Activated CD8-positive, alpha-beta memory T cell treated with anti-CD3 and anti-CD28 coated beads for 4 hours (primary cell): ENCODE measurements at places on chromosomes 5 and 9.

GRCh38 chr9:138038244-138038671, 160.7 kb downstream of the CACNA1B start:
- DNase-seq, result no peak

- no peak for DNase-seq
Measured at GRCh38 chr9:117528225-117528624, 113.4 kb upstream of the ASTN2 start.

- no peak for DNase-seq
Measured at GRCh38 chr5:144198386-144198785, 27.7 kb downstream of the KCTD16 start.

GRCh38 chr9:94534901-94535300, 20.0 kb upstream of the PCAT7 start:
- no peak for DNase-seq

DNA sequence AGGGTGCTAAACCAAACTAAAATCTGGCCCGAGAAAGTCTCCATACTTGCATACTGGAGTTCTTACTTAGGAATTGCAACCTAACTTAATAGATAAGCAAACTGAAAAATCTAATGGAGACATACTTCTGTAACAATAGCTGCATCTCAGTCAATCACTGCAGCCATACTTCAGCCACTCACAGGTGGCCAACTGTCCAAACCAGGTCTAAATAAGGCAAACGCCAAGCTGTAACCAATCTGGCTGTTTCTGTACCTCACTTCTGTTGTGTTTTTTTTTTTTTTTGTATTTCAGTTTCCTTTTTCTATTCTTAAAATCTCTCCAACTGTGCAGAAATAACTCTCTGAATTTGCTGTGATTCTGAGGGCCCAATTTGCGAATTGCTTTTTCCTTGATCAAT, 4.4 kb upstream of the NDUFB6 start:
- no peak for DNase-seq

DNA sequence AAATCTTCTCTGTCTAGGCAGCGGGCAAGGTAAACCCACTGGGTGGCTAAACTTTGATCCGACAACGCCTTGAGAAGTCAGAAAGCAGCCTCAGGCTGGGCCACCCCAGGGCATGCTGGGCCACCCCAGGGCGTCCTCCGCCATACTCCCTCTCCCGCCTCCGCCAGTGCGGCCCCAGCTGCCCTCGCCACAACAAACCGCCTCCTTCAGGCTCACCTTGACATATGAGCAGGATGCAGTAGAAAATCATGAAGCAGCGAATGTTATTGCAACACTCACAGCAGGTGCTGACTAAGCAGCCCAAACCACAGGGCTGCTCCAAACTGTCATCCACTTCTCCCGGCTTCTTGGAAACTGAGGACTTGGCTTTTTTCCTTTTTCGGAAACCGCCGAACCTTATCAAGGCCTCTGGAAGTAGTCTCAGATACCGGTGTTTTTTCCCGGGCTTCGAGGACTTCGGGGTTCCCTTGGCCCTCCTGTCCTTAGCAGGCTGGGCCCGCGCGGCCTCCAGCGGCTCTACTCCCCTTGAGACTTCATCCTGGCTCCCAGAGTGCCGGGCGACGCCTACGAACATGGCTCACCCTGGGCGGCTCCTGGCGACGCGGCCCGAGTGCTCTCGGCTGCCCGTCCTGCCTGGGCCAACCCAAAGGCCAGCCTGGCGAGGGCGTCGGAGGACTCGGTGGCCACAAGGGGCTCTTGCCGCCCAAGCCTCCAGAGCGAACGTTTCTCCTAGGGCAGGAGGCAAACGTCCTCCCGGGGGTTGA, at the start of gene SLCO6A1:
TSS of gene SLCO6A1 (minus strand) at position 731 of the 764 bp plus-strand sequence. CDS start at position 574, 157 bp downstream.
- DNase-seq, result no peak

- no peak for DNase-seq
Measured at GRCh38 chr9:89863837-89864236, 259.0 kb downstream of the GADD45G start.

- no peak for DNase-seq
Measured at GRCh38 chr5:94855543-94855942, 237.1 kb downstream of the SLF1 start.

- no peak for DNase-seq
Measured at GRCh38 chr5:11143456-11144267, 382.6 kb upstream of the DAP start.

DNA sequence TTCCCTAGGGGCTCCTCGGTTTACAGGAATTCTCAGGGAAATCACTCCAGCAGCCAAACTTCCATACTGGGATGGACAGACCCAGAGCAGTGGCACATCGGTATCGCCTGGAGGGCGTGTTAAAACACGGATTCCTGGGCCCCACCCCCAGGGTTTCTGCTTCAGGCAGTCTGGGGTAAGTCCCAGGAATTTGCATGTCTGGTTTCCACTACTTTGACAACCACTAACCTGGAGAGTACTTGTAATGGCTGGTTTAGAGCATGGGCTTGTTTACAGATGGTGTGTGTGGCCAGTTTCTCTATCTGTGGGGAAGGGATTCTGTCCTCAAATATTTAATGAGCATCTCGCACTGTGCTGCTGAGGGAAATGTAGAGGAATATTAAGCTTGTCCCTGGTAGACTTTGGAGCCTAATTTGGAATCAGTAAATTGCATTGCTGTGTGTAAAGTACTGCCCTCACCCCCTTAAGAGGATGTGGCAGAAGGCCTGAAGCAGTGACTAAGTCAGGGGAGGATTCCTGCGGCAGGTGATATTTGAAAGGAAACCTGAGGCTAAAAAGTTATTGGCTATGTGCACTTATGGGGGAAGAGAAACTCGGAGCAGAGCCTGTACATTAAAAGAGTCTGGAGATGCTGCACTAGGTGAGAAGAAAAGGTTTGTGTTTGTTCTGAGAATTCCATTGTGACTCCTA, 18.6 kb upstream of the TJP2 start:
- no peak for DNase-seq

DNA sequence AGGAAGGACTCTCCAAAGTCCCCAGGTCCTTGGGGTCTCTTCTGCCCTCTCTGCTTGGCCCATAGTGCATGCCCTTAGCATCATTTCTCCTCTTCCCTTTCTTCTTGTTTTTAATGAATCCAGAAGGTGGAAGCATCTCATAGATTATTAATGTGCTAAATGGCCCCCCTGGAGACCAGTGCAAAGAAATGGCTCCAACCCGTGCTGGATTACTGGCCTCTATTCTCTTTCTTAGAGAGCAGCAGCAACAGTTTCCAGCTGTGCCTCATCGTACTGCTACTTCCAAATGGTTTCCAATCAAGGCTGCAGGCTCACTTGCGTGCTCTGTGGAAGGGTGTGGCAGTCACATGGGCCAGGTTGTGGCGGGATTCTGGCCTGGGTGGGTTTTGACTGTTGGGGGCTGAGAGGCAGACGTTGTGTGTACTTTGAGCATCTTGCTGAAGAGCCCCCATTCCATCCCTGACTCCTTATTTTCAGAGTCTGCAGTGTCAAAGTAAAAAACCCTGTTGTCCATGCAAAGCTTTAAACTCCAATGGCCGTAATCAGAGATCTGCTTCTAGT, 139.7 kb downstream of the GABBR2 start:
- no peak for DNase-seq

GRCh38 chr5:160312960-160313727, 780 bp upstream of the CCNJL start:
- no peak for DNase-seq

- DNase-seq, result no peak
Measured at GRCh38 chr5:141875022-141875740, 3.0 kb downstream of the PCDH1 start.

DNA sequence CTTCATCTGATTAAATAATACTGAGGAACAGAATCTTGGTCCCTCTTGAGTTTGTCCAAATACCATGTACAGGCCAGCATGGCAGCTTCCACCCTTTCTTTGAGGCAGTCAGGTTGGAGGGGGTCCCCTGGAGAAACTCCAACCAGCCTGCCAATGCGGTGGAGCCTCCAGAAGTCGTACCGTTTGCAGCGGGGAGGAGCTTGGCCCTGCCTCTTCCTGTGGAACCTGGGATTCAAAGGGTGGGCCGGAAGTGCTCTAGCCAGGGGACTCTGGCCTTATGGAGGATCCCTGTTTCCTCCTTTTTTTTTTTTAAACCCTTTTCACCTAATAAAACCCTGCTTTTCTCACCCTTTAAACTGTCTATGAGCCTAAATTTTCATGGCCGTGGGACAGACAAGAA, 216.3 kb upstream of the ZNF608 start:
- DNase-seq, result no peak

GRCh38 chr5:156794687-156795086, 55.4 kb upstream of the PPP1R2B start:
- DNase-seq, result no peak

DNA sequence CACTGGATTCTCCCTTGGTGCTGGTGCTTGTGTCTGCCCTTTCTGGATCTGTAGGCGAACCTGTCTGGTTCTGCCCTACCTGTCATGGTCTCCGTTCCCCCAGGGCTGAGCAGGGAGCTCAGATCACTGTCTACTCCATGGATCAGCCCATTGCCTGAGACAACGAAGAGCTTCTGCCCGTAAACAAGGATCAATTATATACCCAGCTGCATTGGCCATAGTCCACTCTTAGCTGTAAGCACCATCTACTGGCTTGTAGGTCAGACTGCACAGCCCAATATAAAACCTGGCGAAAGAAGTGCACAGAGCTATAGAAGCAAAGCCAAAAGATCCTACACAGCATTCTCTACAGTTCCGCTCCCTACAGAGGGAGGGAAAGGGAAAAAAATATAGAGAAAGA, 181.5 kb upstream of the RPS23 start:
- no peak for DNase-seq
